ENCODE measurements at places on chromosomes 1 and 21.

DNA sequence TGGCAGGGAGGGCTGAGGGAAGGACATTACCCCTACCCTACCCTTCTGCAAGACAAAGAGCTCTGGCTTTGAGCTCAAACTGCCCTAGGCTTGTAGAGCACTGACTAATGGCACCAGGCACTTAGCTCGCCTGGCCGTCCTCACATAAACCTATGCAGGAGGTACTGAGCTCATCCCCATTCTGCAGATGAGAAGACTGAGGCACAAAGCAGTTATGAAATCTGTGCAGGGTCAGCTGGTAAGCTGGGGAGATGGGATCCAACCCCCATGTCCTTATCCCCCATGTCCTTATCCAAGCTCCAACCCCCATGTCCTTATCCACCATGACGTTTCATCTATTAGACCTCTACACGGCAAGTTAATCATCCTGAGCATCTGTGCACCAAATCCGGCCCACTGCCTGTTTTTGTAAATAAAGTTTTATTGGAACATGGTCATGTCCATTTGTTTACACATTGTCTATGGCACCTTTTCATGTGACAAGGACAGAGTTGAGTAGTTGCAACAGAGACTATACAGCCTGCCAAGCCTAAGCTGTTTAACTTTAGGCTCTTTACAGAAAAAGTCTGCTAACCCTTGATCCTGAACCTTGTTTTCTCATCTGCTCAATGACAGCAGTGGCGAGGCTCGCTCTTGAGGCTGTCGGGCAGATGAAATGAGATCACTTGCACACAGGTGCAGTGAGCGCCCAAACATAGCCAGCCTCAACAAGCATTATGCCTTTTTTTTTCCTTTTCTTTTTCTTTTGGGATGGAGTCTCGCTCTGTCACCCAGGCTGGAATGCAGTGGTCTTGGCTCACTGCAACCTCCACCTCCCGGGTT lies 86.8 kb downstream of the FBXO2 start:
- no peak for DNase-seq

DNA sequence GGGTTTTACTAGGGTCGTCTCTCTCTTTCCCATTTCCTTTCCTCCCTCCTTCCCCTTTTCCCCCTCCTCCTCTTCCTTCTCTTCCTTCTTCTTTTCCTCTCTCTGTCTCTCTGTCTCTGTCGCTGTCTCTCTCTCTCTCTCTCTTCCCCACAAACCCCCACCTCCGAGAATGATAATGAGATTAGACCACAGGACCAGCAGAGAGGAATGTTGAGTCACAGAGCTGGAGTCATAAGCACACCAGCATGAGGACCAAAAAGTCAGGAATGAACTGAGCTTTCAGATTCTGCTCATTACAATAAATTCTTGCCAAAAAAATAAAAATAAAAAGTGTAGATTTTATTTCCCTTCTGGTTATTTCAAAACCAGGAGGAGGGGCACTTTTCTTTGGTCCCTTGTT lies 377.4 kb downstream of the LTN1 start:
- DNase-seq = no peak

- no peak for DNase-seq
Measured at GRCh38 chr1:117268535-117269455, 58.1 kb upstream of the VTCN1 start.

GRCh38 chr1:47515164-47515789 lies 77.4 kb downstream of the FOXD2 start:
- no peak for DNase-seq

DNA sequence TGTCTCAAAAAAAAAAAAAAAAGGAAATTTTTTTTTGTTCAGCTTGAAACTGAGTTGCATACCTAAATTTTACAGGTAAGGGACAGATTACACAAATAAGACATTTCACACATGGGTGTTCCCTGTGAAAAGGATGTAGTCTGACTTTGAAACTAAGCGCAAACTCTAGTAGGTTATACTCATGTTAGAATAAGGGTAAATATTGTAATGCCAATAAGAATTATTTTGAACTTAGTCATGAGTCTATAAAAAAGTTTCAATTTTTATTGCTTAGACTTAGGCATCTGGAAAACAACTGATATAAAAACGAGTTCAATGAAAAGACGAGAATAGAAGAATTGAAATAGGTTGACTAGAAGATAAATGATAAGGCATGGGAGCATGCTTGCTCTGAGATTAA lies 122.3 kb downstream of the HMCN1 start:
- no peak for DNase-seq

DNA sequence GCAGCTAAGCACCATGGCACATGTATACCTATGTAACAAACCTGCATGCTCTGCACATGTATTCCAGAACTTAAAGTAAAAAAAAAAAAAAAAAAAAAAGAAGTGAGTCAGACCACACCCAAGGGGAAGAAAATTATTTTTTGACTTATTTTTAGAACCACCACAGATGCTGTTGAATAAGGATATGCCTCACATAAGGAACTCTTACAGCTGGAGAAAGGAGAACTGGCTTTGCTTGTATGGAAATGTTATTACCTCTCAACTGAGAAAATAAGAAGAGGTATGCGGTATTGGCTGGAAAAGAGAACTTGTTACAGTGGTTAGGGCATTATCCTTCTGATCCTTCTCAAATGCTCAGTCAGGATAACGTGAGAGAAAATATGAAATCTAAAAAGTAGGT lies 27.5 kb upstream of the FCER1A start:
- DNase-seq = no peak

- DNase-seq = no peak
Measured at GRCh38 chr1:154794608-154795007, 75.5 kb downstream of the KCNN3 start.

GRCh38 chr1:14598498-14599182 lies at the start of gene KAZN:
KAZN (plus strand) TSS chr1:14598685.
- DNase-seq = peak; percentile 73

DNA sequence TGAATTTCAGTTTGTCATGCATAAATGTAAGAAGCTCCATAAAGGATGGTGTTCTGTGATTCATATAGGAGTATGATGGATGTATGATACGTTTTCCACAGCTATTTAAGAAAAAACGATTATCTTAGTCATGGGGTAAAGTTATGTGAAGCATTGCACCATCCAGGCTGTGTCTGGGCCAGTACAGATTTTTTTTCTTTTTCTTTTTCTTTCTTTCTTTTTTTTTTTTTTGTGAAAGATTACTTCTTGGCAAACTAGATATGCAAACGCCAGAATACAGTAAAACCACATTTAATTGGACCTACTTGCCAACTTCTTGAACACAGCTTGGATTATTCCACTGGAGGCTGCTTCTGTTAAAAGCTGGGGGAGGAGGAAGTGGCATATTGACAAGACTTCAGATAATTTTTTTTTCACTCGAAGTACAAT lies 14.9 kb downstream of the ZBTB18 start:
- no peak for DNase-seq

DNA sequence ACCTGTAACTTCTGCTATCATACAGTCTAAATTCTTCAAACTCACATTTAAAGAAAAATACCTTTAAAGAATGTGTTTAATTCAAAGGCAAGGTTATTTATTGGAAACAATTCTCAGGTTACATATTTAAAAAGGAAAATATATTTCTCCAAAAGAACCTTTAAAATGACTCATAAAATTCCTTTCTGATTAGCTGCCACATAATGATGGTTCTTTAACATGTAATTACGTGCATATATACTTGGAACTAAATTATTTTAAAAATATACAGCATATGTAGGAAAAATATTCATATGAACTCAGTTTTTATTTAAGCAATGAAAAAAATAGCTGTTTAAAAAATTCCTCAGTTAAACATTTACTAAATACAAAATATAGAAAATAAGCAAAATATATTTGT lies 173.6 kb downstream of the COP1 start:
- no peak for DNase-seq

DNA sequence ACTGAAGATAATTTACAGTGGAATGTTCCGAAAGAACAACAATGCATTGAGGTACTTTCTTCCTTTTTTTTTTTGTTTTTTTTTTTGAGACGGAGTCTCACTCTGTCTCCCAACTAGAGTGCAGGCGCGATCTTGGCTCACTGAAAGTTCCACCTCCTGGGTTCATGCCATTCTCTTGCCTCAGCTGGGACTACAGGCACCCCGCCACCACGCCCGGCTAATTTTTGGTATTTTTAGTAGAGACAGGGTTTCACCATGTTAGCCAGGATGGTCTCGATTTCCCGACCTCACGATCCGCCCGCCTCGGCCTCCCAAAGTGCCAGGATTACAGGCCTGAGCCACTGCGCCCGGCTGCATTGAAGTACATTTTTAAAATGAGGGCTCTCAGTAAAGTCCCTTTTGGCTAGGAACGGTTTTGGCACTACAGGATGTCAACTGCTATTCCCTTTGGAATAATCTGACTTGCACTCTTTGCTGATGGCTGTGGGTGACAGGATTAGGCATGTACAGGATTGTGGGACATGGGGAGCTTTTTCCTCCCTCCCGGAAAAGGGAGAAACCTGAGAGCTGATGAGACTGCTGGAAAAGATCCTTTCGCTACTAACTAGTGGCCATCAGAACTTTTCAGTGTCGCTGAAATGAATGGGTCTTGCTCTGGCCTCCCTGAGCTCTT lies 56.9 kb upstream of the EDEM3 start:
- DNase-seq = no peak

- no peak for DNase-seq
Measured at GRCh38 chr1:93235261-93235660, 54.7 kb downstream of the CCDC18 start.

DNA sequence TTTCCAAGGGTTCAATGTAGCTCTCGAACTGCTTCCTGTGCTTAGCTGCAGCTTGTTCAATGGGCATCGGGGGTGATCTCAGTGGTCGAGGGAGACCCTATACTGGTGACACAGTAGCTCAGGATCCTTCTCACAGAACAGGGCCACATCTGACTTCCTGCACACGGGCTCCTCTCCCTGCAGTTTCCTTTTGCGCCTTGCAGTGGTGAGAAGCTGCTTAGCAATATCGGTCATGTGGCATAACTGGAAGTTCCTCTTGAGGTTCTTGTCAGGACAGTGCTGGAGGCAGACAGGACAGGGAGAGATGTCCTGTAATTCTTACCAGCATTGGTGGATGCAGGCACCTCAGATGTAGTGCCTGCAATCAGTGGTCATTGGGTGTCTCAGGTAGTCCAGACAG lies 140.5 kb upstream of the MAP1LC3C start:
- DNase-seq = no peak

GRCh38 chr1:40257313-40257687 lies 736 bp upstream of the ZMPSTE24 start:
- DNase-seq = no peak
